ENCODE measurements at places on chromosomes 7 and 10.

- no peak for DNase-seq
Measured at GRCh38 chr7:123190109-123190831, 9.5 kb downstream of the SLC13A1 start.

DNA sequence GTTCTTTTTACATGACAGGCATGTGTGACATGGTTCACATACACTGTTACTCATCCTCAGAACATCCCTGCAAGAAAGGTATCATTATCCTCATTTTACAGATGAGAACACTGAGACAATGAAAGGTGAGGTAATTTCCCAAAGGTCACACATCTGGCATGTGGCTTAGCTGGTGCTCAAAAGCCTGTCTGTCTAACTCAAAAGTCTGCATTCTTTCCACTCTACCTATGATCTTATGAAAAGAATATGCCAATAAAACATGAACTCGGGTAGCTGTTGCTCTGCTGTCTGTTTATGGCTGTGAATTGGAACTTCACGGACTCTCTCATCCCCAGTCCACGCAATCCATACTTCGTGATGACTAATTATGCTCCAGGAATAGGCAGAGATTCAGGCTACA, 79.0 kb upstream of the ODAD2 start:
- DNase-seq = no peak

DNA sequence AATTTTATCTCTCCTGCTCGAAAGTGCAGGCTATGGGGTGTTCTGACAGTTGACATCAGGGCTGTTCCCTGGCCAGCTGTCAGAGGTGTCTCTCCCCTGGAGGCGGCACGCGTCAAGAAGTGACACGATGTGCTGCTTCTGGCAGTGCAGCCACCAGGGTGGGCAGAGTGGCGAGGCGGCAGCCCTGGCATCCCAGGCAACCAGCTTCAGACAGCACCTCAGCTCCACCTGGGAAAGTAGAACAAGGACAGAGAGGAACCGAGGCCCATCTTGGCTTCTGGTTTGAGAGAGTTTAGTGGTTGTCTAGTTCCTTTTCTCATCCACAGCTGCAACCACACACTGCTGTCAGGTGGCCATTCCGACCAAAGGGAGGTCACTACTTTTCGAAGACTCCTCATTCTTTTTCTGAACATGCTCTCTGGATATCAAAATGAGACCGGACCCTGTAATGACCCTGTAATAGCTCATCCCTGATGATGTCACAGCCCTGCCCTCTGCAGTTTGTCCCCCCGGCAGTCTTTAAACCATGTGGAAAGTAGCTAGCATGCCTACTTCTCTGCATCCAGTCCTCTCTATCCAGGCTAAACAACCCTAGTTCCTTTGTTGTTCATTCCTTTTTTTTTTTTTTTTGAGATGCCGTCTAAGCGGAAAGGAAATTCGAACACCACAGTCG, 381.0 kb upstream of the NRP1 start:
- DNase-seq = no peak

- no peak for DNase-seq
Measured at GRCh38 chr10:106504536-106504935, 660.0 kb downstream of the SORCS1 start.

DNA sequence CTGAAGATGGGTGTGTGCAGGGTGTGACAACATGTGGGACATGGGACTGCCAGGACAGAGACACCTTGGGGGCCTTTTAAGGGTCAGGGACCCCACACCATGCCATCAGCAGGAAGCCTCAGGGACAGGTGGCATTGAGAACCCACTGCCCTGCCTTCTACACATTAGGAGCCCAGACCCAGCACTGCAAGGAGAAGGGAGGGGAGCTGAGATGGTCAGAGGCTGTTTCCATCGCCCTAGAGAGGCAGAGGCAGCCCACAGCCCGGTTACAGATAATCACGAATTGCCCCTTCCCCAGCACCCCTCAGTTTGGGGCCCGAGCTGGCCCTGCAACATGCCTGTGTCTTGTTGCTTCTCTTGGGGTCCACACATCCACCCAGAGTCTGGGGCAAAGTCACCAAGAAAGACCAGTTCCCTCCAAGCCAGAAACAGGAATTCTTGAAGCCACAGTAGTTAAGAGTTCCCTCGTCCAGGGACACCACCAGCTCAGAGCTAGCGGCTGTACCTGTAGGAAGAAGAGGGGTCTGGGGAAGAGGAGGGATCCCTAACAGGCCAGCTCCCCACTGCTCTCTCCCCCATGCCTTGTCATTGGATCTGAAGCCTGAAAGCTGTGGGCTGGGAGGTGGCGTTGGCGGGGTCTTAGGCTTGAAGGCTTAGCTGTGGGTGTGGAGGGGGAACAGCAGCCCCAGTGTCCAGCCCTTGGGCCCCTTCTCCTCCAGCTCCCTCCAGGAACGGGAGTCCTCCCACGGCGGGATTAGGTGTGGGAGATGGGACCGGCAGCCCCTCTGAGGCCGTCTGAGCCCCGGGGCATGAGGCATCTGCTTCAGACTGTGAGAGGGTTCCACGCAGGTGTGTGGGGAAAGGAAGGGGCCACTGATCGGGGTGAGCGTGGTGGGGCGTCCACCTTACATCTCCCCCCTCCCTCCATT, 44.8 kb upstream of the ELFN1 start:
- no peak for DNase-seq

DNA sequence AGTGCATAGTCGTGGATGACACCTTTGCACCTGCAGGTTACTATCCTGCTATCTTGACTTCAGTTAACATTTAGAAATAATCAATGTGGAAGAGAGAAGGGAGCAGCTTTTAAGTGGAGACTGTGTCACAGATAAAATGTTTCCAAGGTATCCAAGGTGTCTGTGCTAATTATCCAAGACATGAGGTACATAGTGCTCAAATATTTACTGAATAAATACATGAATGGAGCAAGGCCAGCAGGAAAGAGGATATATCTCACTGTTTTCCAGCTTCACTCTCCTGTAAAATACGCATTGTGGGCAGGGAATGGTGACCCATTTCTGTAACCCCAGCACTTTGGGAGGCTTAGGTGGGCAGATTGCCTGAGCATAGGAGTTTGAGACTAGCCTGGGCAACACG, 552.4 kb downstream of the PHTF2 start:
- no peak for DNase-seq

DNA sequence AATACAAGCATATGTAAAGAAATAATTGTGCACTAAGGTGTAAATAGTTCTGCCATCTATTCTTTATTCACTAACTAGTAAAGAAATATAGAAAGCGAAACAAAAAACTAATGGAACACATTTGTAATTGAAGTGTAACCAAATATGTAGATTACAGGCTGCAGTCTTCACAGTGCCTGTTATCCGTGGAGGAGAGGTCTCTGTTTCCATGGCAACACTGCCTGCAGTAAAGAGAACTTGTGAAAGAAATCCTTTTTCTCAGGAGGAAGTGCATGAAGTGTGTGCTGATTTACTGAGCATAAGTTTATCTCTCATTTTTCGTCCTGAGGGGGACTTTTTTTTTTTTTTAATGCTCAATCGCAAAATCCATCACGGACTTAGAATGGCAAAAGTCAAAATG, 102.5 kb downstream of the APBB1IP start:
- DNase-seq = no peak

DNA sequence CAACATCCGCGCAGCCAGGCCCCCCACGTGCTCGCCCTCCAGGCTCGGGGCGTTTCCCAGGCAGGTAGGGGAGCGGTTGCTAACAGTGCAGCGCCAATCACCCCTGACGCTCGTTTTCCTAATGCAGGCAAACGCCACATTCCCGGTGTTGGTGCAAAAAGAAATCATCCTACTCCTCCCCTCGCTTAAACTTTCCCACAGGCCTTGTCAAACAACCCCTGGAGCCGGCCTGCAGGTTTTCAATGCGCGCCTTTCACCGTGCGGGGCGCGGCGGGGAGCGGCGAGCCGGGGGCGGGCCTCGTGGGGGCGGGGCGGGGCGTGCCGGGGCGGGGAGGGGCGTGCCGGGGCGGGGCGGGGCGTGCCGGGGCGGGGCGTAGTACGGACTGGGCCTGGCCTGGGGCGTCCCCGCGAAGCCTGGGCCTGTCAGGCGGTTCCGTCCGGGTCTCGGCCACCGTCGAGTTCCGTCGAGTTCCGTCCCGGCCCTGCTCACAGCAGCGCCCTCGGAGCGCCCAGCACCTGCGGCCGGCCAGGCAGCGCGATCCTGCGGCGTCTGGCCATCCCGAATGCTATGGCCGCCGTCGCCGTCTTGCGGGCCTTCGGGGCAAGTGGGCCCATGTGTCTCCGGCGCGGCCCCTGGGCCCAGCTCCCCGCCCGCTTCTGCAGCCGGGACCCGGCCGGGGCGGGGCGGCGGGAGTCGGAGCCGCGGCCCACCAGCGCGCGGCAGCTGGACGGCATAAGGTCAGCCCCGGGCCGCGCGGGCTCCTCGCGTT, at the start of gene ECHDC3:
TSS of gene ECHDC3 (plus strand) at position 374 of the 770 bp plus-strand sequence. CDS start at position 569, 195 bp downstream.
- no peak for DNase-seq

GRCh38 chr10:110794808-110795207, 76.9 kb upstream of the PDCD4 start:
- DNase-seq = no peak

- no peak for DNase-seq
Measured at GRCh38 chr7:156703209-156703608, 62.6 kb downstream of the RNF32 start.

GRCh38 chr10:69228151-69228550, 8.0 kb downstream of the HKDC1 start:
- DNase-seq = no peak

DNA sequence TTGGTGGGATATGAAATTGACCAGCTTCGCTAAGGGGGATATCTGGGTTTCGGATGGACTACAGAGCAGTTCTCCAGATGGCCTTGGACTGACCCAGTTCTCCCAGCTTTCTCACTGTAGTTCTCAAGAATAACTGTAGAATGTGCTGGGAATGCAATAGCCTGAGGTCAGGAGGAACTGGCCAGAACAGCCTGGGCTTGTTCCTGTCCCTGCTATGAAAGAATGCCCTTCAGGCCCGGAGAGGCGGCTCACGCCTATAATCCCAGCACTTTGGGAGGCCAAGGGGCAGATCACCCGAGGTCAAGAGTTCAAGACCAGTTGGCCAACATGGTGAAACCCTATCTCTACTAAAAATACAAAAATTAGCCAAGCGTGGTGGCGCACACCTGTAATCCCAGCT, 12.3 kb upstream of the TSPAN14 start:
- no peak for DNase-seq

GRCh38 chr10:48993627-48994026, 54.0 kb upstream of the LRRC18 start:
- DNase-seq = no peak

- DNase-seq = no peak
Measured at GRCh38 chr7:93316730-93317129, 84.6 kb downstream of the VPS50 start.

DNA sequence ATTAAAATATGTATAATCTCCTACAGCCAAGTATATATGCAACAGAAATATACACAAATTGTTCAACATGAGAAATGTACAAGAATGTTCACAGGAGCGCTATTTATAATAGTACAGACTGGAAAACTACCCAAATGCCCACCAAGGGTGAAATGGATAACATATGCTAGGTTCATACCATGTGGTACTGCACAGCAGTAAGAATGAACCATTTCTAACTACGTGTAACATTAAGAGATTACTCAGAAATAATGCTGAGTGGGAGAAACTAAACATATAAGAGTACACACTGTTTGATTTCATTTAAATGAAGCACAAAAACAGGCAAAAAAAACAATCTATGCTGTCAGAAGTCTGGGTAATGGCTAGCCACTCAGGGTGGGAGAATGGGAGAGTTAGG, 45.8 kb downstream of the RNLS start:
- no peak for DNase-seq

GRCh38 chr7:50208378-50208982, 96.0 kb upstream of the IKZF1 start:
- no peak for DNase-seq

DNA sequence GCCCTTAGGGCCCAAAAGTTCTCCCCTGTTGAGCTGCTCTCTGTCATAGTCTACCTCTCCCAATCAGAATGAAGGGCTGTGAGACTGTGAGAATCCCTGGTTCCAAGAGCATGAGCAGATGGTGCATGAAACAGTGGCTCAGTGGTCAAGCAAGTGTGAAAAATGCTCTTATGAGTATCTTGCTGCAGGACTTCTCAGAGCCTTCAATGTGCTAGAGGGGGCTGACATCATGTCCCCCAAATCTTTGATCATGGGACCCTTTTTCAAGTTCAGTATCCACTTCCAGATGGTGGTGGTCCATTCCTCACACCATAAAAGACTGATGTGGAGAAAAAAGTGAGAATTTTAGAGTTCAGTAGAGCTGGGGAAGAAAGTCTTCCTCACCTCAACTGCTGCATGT, 265.3 kb upstream of the HABP2 start:
- no peak for DNase-seq

DNA sequence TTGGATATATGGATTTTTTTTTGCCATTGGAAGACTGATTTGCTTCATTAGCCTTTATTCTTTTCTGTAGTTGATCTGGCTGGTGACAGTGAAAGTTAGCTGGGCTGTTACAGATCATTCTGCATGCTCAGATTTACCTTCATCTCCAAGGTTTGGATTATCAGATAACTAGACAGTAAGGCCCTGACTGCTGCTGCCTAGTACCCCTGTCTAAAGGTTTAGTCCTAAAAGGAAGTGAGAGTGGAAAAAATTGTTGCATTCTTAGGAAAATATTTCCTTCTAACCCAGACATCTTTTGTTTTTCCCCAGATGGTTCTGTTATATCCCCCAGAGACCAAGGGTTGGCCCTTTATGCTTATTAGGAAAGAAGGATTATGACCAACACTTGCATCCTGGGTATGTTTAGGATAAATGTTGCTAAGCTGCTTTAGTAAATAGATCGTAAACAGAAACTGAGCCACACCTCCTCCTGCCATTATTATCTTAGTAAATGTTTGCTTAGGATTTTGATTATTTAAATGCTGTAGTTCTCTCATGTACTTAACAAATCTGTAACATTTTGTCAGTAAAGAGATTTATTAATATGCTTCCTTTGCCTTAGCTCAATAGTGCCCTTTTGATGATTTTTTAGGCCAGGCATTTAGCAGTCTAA, 44.4 kb downstream of the MCU start:
- DNase-seq = no peak

DNA sequence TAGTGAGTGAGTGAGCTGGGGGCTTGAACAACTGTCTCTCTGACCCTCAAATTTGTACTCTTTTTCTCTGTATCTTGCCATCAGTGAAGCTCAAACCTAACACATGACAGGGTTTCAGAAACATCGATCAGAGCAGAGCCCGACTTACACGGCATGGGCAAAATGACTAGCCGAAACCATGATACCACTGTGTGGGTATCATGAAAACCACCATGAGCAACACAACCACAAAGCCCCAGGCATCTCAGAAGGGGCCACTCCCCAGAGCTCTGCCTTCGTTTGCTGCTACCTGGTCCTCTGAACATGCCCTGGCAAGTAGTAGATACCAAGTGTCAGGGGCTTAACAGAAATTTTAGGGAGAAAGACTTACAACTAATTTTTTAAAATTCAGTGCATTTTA, 308.5 kb downstream of the WDR11 start:
- no peak for DNase-seq

- no peak for DNase-seq
Measured at GRCh38 chr10:86703176-86703575, 34.9 kb downstream of the LDB3 start.

Measured in coronary artery (tissue), 2 donors.